ENCODE measurements at places on chromosomes 1 and 21.

DNA sequence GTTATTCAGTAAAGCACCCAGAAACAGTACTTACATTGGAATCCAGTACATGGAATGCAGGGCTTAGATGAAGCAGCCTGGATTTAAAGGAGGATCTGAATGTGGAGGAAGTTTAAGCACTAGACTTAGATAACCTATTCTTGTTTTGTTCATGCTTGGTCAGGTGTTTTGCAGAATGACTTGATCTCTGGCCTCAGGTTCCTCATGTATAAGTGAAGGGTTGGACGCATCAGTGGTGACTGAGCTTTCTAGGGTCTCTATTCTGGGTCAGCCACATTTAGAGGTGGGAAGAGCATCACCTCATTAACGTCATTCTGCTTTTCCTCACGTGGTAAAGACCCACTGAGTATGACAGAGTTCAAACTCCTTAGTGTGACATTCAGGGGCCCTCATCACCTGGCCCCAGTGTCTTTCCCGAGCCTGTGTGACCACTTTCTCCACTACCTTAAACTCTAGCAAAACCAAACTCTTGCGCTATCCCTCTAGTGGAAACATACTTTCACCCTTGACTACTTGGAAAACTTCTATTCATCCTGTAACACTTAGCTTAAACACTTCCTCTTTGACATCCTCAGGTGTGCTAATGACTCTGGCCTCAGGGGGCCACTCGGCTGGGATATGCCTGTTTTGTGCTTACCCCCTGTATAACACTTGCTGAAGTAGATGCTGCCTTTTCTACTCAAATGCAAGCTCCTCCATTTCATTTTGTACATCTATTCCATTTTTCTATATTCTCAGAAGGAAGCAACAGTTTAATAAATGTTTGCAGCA, 871 bp upstream of the ERICH3 start:
- DNase-seq = no peak

GRCh38 chr1:154344977-154345837, 19.9 kb downstream of the ATP8B2 start:
- DNase-seq = no peak

GRCh38 chr1:221683681-221684080, 58.2 kb downstream of the DUSP10 start:
- DNase-seq = no peak

DNA sequence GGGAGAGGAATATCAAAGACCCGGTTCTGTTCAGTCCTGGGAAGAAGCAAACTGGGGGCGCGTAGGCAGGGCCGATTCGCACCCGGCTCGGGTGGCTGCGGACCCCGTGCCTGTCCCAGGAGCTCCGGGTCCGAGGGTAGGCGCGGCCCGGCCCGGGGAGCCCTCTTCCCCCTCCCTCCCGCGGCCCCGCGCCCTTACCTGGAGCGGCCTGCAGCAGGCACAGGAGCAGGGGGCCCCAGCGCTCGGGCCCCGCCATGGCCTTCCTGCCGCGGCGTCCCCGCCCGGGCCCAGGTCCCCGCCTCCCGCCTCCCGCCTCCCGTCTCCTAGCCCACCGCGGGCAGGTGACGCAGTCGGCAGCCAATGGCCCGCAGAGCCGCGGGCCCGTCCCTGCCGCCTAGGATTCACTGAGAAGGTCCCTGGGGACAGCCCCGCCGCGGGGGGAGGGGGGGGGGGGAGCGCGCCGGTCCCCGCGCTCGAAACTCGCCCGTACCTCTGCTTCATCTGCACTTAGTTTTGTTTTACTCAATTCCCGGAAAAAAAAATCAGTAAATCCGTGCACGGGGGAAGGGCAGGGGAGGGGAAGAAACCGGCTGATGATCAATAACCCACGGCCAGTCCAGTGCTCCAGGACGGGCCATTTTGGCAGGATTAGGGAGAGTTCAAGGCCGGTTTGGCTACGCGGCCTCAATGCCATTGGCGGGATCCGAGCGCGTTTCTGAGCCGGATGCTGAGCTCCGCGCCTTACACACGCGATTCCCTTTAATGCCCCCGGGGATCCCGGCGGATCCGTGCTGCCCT, at the start of gene IFNLR1:
Gene IFNLR1 (minus strand): TSS at position 297 of the 798 bp plus-strand sequence. CDS start 41 bp downstream, at position 256.
- no peak for DNase-seq

DNA sequence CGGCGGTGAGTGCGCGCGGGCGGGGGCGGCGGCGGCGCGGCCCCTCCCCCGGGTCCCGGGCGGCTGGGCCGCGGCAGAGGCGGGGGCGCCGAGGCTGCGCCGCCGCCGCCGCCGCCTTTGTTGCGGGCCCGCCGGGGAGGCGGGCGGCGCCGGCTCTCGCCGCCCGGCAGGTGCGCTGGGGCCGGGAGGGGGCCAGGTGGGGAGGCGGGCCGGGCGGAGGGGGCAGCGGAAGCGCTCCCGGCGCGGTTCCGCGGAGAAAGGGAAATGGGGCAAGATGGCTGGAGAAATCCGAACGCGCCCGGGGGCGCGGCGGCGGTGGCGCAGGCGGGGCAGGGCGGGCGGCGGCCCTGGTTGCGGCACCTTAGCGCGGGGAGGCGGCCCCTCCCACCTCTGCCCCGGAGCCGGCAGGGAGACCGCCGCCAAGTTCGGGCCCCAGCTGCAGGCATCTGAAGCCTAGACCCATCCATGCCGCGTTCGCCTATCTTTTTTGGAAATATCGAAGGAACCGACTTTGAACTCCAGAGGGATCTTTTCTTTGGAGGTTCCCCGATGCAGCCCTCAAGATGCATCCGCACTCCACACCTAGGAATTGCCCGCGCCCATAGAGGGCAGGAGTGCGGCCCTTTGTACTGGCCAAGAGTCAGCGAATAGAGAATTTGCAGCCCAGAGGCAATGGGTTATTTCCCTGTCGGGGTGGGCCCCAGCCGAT, 479 bp downstream of the POGK start:
- no peak for DNase-seq

DNA sequence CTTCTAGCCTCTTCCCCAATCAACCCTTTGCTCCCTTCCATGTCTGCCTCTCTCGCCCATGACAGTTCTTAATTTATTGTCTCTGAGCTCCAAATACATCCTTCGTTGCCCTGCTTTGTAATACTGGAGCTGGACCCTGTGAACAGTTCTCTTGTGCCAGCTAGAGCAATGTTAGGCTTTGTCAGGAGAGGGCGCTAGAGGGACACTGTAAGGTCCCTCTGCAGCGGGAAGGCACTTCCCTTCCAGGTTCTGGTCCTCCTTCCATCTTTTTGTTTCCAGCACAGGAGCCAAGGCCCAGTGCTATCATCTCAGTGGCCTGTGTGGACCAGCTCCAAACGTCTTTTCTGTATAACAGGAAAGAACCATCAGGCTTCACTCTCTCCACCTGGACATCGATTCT, 95.9 kb downstream of the PTPRU start:
- no peak for DNase-seq

DNA sequence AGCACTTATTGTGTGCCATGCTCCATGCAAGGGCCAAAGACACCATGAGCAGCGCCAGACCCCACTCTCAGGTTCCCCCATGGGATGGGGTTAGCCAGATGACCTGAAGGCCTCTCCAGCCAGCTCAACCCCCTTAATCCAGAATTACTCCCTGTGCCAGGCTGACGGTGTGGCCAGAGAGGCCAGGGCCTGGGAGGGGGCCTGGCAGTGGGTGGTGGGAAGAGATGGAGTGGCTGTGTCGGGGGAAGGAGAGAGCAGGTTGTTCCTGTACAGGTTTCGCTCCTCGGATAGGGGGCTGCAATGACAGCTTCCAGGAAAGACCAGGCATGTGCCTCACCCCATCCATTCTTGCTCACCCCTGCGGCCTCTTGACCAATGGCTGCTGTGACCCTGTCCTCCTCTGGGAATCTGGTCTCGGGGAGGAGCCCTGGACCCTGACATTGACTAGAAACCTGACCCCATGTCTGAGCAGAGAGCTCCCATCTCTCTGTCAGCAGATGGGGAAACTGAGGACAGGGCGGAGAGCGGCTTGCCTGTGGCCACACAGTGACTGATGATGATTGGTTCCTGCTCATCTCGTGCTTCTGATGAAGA, 345.3 kb downstream of the MATN1 start:
- no peak for DNase-seq

DNA sequence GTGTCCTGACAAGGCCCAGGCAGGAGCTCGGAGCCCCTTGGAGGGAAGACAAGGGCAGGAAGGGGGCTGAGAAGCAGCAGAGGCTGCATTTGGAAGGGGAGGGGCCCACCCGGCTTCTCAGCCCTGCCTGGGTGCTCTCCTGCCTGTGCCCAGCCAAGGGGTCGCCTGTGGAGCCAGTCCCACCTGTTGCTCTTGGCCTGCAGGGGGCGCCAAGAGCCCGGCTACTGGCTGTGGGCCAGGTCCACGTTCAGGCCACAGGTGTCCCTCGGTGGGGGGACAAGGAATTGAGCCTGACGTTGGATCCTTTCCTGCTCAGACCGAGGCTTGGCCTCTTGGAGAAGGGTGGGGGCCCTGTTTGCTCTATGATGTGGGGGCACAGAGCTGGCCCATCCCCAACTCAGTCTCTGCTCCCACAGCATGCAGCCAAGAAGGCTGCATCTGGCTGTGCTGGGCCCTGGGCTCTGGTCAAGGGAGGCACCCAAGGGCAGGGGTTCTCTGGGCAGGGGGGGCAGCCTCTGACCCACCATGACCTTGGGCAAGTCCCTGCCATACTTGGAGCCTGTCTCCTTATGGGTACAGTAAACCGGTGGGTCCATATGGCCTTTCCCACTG, 10.9 kb downstream of the WNT4 start:
- peak; percentile 44 for DNase-seq

GRCh38 chr21:32143241-32143939, 135.5 kb downstream of the MIS18A start:
- DNase-seq = no peak

- DNase-seq = no peak
These were observed 7.8 kb downstream of the CELSR2 start for GRCh38 chr1:109256971-109257681.

DNA sequence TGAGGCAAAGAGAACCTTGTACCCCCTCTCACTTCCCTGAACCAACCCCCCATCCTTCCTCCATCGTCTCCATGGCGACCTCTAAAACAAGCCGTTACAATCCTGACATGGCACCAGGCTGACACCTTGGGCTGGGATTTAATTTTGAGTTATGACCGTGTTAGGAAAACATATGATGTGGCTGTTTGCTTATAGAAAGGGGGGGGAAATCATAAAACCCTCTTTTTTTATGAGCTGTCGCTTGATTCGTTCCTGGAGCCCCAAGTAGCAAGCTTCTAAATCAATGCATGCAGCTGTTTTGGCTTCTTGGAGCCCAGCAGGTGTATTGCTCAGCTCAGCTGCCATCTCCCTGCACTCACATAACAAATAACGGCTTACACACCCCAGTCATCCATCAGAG, 301.2 kb upstream of the SPAG17 start:
- no peak for DNase-seq

GRCh38 chr1:231808990-231809389, 182.4 kb downstream of the DISC1 start:
- no peak for DNase-seq

DNA sequence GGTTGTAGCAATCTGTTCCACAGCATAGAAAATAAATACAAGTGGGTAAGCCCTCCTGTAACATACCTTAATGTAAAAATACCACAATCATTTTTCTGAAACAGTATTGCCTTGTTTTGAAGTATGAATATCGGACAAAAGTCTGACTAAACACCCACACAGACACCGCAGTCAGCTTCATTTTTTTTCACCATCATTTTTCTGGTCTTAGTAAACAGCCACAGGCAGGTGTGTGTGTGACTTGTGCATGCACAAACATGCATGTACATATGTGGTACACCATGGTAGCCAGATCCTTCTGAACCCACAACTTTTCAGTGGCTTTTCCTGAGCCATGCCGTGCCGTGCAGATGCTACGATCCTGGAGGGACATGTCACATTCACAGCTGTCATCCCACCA, 261.7 kb downstream of the PCP4 start:
- no peak for DNase-seq

- DNase-seq = no peak
These were observed 56.2 kb downstream of the RUNX1 start for GRCh38 chr21:34992736-34993398.

- DNase-seq = no peak
These were observed 182.9 kb upstream of the CAMK1G start for GRCh38 chr1:209400351-209401220.

DNA sequence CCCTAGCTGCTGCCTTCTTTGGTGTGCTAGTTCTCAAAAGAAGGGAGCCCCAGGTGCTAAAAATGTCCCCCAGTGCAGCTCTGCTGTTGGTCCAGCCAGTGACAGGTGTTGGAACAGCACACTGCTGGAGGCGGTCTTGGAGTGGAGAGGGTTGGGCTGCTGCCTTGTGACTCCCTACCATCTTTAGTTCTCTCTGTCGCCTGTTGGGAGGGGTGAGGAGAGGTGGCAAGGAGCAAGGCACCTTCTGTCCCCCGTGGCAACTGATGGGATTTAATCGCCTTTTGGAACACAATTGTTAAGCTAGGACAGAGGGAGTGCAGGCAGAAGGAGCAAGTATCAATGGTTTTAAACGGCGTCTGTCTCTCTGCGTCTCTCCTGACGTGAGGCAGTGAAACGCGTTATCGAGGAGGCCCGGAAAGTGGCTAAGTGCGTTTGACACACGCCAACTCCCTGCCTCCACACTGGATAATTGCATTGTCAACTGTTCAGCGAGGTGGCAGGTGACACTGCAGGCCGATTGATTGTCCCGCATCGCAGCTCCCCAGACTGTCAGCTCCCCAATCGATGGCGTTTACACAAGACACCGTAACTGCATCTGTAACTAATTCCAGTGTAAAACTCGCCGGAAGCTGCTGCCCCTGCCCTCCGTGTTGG, 34.0 kb downstream of the TMEM53 start:
- DNase-seq = no peak

GRCh38 chr1:908661-909060, 15.1 kb upstream of the SAMD11 start:
- no peak for DNase-seq

- DNase-seq = no peak
These were observed 21.0 kb downstream of the ABCG1 start for GRCh38 chr21:42239973-42240372.

GRCh38 chr1:109799445-109799844, 35.7 kb upstream of the EPS8L3 start:
- DNase-seq = no peak
